Gastrocnemius medialis (tissue), 4 donors: ENCODE measurements at places on chromosomes 2 and 18. TPM values are rescaled to one million over a fixed set of nuclear protein-coding genes. Genes with fewer than 3 reads are reported as not detected.

ABHD3 gene
- total RNA-seq, result 4.4 TPM

FN1 gene
- 77.4 TPM for total RNA-seq

IL36A gene
- total RNA-seq, result not detected

MDH1B gene
- 0.13 TPM for total RNA-seq

MROH2A gene
- not detected for total RNA-seq

DNA sequence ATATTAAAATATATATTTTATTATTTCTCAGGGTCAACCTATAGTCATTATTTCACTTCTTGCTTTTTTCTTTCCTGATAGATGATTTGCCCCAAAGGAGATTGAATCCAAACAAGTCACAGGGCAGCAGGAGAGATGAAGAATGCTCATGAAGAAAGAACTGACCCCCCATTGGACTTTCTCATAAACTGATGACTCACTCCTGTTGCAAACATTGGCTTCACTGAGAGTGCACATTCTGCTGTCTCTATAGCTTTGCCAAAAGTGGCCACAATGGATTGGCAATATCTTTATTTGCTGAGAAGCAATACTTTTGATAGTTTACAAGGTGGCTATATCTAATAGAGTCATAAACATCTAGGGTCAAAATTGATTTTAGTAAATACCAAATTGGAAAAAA, 55.9 kb upstream of the ZNF385B start:
- no peaks in the 10 kb centered on the region for H3K27me3 ChIP-seq
- no peak overlapping the region for H3K27ac ChIP-seq
- H3K4me1 ChIP-seq, result no peaks in the 10 kb centered on the region
- H3K36me3 ChIP-seq, result no peaks in the 10 kb centered on the region
- H3K4me3 ChIP-seq, result no peak overlapping the region
- no peak for DNase-seq

GRCh38 chr2:8567469-8568260, 114.2 kb upstream of the ID2 start:
- no peaks in the 10 kb centered on the region for H3K36me3 ChIP-seq
- no peaks in the 10 kb centered on the region for H3K27me3 ChIP-seq
- DNase-seq, result peak; percentile 6
- H3K27ac ChIP-seq, result no peak overlapping the region
- H3K4me3 ChIP-seq, result no peak overlapping the region

DNA sequence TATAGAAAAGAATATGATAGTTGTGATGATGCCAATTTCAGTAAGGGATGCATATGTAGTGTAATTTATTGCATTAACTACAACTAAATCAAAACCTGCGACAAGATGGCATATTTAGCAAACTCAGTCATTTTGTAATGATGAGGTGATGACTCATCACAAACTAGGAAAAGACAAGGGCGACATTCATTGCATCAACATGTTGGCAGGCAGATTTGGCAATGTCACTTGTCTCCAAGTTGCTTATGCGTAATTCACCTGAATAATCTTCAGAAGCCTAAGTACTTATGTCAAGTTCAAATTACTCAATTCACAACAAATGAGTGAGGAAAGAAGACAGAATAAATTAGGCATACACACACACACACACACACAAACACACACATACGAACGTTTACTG, 273.2 kb upstream of the RGPD4 start:
- no peak overlapping the region for H3K27ac ChIP-seq

GRCh38 chr18:37305066-37305465, 260.5 kb downstream of the CELF4 start:
- DNase-seq, result no peak
- H3K4me3 ChIP-seq, result no peak overlapping the region
- H3K27me3 ChIP-seq, result no peaks in the 10 kb centered on the region
- no peaks in the 10 kb centered on the region for H3K4me1 ChIP-seq
- no peaks in the 10 kb centered on the region for H3K36me3 ChIP-seq
- no peak overlapping the region for H3K27ac ChIP-seq
